ENCODE measurements at places on chromosomes 7 and 10.

DNA sequence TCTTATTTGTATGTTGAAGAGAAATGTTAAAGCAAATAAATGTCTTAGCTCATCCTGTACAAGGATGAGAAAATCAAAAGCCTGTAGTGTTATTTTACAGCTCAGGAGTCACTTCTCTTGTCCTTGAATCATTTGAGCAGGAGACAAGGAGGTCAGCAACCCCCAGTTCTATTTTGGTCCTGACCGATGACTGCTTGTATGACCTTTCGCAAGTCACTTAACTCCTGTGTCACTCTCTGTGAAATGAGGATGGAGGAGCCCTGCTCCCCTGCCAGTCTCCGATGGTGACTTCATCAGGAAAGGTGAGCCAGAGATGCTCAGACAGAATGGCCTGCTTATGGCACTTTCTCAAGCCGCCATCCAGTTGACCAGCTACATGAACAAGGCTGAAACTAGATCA, 101.0 kb downstream of the CELF2 start:
- DNase-seq: no peak

DNA sequence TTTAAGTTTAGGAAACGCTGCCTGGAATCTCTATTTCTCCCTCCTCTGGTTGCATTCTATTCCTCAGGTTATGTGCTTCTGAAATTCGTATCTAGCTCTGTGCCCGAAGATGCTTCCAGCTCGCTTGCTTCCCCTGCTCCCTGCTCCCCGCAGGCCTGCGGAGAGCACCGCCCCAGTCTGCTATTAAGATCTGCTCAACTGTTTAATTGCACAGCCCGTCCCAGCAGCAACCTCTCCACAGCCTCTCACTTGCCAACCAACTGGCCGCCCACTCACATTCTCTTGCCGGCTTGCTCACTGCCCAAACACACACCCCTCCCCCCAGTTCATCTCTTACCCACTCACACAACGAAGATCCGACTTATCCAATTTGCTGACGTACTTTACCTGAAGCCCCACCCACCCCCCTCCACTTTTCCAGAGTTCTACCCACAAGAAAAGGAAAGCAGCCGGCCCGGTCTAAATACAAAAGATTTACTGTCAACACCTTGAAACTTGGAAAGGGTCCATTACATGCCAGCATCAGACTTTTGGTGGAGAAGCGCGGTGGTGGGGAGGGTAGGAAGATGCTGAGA, 167.3 kb upstream of the KLF14 start:
- DNase-seq: no peak

GRCh38 chr10:13788711-13789447, 202.1 kb downstream of the PRPF18 start:
- no peak for DNase-seq

- DNase-seq: no peak
These were observed 90.9 kb upstream of the CHST15 start for GRCh38 chr10:124184208-124184830.

Data from esophagus squamous epithelium (tissue), 5 donors.